ENCODE measurements at places on chromosomes 11 and 22.
A peak's percentile ranks its signal among the peaks of the same experiment; 100 is the strongest.

GRCh38 chr11:113444502-113445123 lies 30.6 kb downstream of the DRD2 start:
- no peak for DNase-seq
- peaks cover 34% of the 10 kb centered on the region for H3K27me3 ChIP-seq
- no peaks in the 10 kb centered on the region for H3K36me3 ChIP-seq
- no peak overlapping the region for H3K27ac ChIP-seq
- no peak overlapping the region for H3K4me3 ChIP-seq

DNA sequence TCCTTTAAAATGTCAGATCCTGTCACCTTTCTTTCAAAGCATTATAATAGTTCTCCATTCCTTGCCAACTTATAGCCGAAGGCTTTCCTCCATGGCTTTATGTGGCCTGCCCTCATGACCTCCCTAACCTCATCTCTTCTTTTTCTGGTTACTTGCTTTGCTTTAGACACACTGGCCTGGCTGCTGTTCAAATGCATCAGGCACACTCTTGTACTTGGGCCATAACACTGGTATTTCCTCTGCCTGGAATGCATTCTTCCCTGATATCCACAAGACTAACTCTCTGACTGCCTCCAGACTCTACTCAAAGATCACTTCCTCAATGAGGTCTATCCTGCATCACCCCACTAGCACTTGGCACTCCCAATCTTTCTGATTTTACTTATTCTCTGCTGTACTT lies 710.3 kb downstream of the KCNA4 start:
- H3K4me3 ChIP-seq: no peak overlapping the region
- DNase-seq: no peak
- no peaks in the 10 kb centered on the region for H3K4me1 ChIP-seq
- no peaks in the 10 kb centered on the region for H3K27me3 ChIP-seq
- no peak overlapping the region for H3K27ac ChIP-seq

DNA sequence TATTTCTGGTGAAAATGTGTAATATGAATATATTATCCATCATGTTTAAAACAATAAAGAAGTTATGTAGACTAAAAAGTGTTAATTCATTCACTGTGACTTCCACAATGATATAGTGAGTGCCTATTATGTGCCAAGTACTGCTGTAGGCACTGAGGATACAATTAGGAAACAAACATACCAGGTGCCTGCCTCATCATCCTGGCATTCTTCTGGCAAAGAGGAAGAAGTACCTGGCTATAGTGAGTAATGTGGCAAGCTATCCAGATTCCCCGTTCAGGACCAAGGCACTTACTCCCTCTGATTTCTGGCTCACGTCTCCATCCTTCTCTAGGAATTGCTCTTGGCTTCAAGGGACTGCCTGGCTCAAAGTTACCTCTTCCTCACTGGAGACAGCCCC lies 77.5 kb upstream of the CLMP start:
- no peaks in the 10 kb centered on the region for H3K36me3 ChIP-seq
- H3K4me3 ChIP-seq: no peak overlapping the region
- DNase-seq: no peak
- H3K4me1 ChIP-seq: peaks cover 5% of the 10 kb centered on the region

DNA sequence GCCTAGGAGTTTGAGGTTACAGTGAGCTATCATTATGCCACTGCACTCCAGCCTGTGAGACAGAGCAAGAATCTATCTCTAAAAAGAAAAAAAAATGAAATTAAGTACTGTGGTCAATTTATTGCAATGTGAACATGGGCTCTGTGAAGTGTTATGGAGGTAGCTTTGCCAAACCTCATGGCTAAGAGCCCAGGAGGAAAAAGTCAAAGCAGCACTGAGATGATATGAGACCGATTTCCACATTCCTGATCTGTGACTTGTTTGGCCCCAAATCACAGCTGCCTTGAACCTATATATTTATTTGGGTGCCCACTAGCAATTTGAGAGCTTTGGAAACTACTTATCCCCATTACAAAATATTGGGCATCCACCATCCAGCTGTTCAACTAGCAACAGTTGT lies 29.8 kb upstream of the TMEM135 start:
- no peak overlapping the region for H3K27ac ChIP-seq
- H3K36me3 ChIP-seq: no peaks in the 10 kb centered on the region
- no peak overlapping the region for H3K4me3 ChIP-seq
- no peaks in the 10 kb centered on the region for H3K4me1 ChIP-seq
- DNase-seq: no peak

GRCh38 chr11:68988491-68988890 lies 7.7 kb upstream of the MRGPRD start:
- H3K4me1 ChIP-seq: no peaks in the 10 kb centered on the region
- peaks cover 4% of the 10 kb centered on the region for H3K36me3 ChIP-seq
- DNase-seq: no peak
- no peak overlapping the region for H3K4me3 ChIP-seq
- no peak overlapping the region for H3K27ac ChIP-seq

- H3K36me3 ChIP-seq: no peaks in the 10 kb centered on the region
- H3K4me1 ChIP-seq: no peaks in the 10 kb centered on the region
- H3K27me3 ChIP-seq: peaks cover 23% of the 10 kb centered on the region
- no peak for DNase-seq
Observed at GRCh38 chr11:108632041-108632704, 32.7 kb upstream of the DDX10 start.

GRCh38 chr11:64130618-64131017 lies 35.3 kb downstream of the MACROD1 start:
- peaks cover 3% of the 10 kb centered on the region for H3K4me1 ChIP-seq
- no peak for DNase-seq
- H3K27ac ChIP-seq: no peak overlapping the region
- no peaks in the 10 kb centered on the region for H3K27me3 ChIP-seq
- H3K36me3 ChIP-seq: no peaks in the 10 kb centered on the region
- H3K4me3 ChIP-seq: no peak overlapping the region

- no peak overlapping the region for H3K27ac ChIP-seq
- H3K36me3 ChIP-seq: peaks cover 52% of the 10 kb centered on the region
- no peak overlapping the region for H3K4me3 ChIP-seq
- H3K27me3 ChIP-seq: no peaks in the 10 kb centered on the region
- peaks cover 17% of the 10 kb centered on the region for H3K4me1 ChIP-seq
Observed at GRCh38 chr11:117200813-117201657, 1.9 kb downstream of the TAGLN start.

DNA sequence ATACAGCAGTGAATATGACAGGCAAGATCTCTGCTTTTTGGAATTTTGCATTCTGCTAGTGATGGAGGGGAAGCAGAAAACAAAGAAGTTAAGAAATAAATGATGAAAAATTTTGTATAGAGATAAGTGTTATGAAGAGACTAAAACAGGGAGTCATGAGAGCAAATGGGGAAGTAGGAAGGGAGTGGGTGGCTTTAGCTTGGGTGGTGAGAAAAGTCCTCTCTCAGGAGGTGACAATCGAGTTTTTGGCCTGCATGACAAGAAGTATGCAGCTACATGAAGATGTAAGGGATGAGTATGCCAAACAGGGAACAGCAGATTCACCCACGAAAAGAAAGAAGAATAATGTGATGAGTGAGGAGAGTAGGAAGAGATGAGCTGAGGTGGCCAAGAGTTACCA lies 80.7 kb upstream of the MPPED2 start:
- H3K4me1 ChIP-seq: no peaks in the 10 kb centered on the region
- no peak for DNase-seq
- H3K4me3 ChIP-seq: no peak overlapping the region
- H3K27ac ChIP-seq: no peak overlapping the region
- no peaks in the 10 kb centered on the region for H3K36me3 ChIP-seq
- H3K27me3 ChIP-seq: no peaks in the 10 kb centered on the region

- no peak for DNase-seq
- peaks cover 12% of the 10 kb centered on the region for H3K4me1 ChIP-seq
- peak within 1 kb of the TSS; percentile 67 for H3K4me3 ChIP-seq
- no peaks in the 10 kb centered on the region for H3K36me3 ChIP-seq
- H3K27ac ChIP-seq: no peak within 1 kb of the TSS
Observed at GRCh38 chr22:17369439-17370025, at the start of gene CECR2. Gene CECR2 (plus strand): TSS chr22:17369460. CDS start chr22:17369784, 324 bp downstream.
